ENCODE measurements at places on chromosomes 6 and 20.

DNA sequence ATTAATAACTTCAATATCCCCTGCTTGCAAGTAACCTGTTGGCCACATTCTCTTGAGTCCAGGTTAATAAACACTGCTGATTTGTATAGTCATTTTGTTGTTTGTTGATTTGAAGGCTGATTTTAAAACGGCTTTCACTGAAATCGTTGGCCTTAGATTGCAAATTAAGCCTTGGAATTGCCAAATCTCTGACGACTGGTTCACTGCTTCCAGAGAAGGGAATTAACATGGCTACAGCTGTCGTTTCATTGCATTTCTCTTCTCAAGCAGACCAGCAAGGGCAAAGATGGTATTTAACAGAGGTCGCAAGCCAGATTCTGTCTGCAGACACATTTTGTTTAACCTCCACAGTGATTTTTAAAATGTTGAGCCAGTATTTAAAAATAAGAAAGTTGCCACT, 470.9 kb downstream of the TFAP2A start:
- no peak for DNase-seq

DNA sequence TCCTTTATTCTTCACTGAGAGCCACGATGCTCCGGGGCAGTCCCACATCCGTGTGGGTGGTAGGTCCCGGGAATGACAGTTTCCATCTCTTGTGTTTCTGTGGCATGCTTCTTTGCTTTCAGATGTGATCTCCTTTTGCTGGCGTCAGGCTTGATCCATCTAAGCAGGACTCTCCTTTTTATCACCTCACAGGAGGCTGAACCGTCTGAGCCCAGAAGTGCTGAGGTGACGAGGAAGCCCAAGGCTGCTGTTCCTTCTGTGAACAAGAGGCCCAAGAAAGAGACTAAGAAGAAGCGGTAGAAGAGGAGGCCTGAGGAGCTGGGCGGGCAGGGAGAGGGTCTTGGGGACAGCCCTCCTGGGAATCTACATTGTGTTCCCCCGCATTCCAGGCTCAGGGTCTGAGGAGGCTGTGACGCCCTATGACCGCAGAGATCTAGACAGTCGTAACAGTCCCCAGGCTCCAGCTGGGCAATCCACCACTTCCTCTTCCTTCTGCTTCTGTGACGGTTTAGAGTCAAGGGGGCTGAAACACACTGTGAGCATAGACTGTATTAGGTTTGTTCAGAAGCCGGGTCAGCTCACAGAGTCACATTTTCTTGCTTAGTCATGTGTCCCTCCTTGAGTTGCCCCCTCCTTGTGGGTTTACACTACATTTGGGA, 26.8 kb downstream of the MANBAL start:
- peak; percentile 72 for DNase-seq

DNA sequence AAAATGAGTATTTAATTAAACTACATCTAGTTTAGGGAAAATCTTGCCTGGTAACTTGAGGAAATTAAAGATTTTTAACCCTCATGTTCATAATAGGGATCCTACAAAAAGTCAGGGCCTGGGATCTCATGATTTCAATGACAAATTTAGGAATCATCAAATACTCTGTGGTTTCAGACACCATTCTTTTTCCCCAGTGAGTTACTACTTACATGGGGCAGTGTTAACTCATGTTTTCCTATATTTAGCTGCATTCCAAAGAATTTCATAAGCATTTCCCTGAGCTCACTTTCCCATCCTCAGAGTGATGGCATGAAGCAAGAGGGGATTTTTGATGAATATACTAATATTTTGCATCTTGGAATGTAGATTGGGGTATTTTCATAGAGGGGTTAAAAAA, 321.7 kb downstream of the CENPW start:
- DNase-seq, result no peak

- no peak for DNase-seq
These were observed 109.7 kb downstream of the AKAP7 start for GRCh38 chr6:131244942-131245341.

DNA sequence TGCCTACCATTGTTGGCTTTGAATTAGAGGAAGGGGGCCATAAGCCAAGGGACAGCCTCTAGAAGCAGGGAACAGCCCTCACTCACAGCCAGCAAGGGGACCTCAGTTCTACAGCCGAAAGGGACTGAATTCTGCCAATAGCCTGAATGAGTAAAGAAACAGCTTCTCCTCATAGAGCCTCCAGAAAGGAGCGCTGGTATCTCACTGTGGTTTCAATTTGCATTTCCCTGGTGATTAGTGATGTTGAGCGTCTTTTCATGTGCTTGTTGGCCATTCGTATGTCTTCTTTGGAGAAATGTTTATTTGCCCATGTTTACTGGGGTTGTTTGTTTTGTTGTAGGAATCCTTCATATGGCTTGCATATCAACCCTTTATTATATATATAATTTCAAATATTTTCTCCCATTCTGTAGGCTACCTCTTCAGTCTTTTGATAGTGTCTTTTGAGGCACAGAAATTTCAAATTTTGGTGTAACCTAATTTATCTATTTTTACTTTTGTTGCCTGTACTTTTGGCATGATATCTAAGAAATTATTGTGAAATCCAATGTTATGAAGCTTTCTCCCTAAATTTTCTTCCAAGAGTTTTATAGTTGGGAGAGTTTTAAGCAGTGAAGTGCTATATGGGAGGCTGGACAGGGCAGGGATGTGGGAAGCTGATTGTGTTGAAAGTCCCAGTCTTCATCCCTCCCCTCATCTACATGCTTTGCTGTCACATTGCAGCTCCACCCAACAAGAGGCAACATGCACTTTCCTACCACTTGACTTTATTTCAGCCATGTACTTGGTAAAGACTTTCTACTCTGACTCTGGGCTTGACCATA, 82.3 kb upstream of the SHLD1 start:
- no peak for DNase-seq

- DNase-seq, result no peak
These were observed 6.9 kb upstream of the DAAM2 start for GRCh38 chr6:39785281-39785680.

DNA sequence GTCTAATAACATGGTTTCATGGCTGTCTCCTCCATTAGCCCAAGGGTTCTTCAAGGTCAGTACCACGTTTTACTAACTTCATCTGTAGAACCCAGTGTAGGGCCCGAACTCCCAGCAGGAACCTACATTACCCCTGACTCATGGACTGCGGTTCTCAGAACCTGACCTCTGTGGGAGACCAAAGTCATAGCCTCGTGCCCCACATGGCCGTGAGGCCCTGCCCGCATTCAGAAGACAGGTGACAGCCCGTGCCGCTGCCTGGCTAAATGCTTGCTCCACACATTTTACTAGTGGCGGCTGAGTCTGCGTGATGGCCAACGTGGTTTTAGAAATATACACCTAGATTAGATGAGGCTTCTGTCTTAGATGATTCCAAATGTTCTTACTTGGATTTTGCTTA, 94.9 kb downstream of the CDH4 start:
- DNase-seq, result no peak

DNA sequence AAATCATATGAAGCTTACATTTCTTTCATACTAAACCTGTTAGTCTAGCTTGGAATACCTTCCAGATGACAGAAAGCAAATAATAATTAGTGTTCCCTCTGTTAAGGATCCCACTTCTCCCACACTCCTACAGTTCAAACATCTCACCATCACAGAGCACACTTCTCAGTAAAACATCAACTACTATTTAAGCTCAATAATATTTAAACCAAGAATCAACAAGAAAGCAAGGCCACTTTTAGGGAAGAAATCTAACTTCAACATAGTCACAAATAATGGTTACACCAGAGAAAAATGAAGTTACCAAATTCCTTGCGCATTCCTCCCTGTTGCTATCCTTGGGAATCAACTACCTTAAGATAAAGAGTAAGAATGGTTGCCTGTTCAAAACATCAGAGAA, 1.6 kb downstream of the SNX14 start:
- no peak for DNase-seq

DNA sequence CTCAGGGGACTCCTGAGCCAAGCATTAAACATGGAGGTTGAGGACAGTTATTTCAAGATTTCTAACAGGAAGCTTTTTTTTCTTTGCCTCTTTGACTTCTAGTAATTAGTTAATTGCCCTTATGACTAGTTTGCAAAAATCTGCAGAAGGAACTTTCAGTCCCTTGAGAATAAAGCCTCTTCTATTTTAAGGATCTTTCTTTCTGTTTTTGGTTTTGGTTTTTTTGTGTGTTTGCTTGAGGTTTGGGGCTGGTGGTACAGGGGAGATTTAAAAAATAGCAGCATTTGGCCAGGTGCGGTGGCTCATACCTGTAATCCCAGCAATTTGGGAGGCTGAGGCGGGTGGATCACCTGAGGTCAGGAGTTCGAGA, 259.3 kb downstream of the BMP7 start:
- no peak for DNase-seq

DNA sequence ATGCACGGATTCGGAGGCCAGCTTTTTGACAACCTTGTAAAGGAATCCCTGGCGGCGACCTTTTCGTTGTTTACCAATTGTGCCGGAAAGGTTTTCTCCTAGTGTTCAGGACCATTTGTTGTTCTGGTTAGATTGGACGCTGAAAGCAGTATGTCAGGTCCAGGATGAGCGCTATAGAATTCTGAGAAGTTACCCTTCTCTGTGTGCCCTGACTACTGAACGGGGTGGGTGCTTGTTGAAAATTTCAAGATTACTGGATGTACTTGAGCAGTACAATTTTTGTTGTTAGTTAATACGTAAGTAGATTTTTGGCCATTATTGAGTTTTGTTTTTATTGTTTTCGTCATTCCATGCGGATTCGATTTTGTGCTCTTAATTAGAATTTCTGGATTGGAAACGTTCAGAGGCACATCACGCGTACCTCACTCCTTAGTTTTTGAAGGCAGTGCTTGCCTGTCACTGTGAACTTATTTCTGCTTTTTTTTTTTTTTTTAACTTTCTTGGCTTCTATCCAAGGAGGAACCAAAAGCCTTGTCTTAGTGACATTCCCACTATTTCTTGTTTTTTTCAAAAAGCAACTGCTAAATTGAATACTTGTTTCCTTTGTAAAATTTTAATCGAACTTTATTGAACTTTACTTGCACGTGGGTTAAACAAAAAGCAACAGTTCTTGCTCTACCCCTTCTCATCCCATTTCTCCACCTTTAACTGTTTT, 898 bp downstream of the XRN2 start:
- DNase-seq, result no peak

GRCh38 chr6:87465051-87465450, 7.7 kb upstream of the SLC35A1 start:
- no peak for DNase-seq

DNA sequence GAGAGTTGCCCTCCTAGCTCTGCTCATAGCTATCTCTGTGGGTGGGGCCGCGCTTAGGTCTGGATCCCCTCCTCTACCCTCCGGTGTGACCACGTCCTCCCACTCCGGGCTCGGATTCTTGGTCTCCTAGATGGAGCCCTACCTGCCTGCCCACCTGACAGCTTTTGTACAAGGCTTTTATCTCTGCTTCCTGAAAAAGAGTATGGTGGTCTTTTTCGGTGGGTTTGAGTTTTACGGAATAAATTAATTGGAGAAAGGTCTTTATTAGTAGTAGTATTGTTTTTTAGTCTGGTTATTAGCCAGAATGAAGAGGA, 773 bp downstream of the SMAP1 start:
- DNase-seq, result peak; percentile 52

DNA sequence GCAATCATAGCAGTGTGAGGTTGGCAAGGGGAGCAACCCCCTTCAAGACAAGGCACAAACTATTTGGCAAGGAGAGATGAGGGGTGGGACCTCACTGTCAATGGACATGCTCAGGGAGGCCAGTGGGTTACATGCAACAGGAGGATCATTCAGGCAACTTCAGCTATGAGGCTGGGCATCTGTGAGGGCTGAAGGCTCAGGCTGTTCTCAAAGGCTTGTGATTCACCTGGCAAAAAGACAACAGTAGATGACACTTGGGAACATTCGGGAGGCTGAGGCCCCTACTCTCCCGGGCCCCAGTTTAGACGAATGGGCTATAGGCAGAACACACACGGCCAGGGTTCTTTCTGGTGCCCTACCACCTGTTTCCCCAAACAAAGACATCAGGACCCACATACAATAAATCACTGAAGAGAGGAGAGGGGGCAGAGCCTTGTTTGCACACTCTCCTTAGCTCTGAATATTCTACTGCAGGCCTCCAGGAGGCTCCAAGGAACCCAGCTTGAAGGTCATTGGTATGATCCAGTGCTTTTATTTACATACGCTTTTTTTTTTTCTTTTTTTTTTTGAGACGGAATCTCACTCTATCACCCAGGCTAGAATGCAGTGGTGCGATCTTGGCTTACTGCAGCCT, 7.9 kb downstream of the TUBB start:
- DNase-seq, result peak; percentile 3

DNA sequence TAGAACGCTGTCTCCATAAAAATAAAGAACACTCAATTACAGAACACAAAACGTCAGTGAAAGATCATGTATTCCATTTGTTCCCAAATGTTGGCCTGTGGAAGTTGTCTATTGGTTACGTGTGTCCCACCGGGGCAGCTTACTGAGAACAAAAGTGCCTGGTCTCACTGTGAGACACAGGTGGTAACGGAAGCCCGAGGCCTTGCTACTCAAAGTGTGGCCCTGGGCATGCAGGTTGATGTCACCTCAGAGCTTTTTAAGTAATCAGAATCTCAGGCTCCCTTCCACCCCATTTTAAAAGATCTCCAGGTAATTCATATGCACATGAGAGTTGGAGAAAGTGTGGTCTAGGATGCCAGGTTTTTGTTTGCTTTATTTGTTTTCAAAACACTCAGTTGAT, 422.5 kb upstream of the OPRM1 start:
- no peak for DNase-seq

DNA sequence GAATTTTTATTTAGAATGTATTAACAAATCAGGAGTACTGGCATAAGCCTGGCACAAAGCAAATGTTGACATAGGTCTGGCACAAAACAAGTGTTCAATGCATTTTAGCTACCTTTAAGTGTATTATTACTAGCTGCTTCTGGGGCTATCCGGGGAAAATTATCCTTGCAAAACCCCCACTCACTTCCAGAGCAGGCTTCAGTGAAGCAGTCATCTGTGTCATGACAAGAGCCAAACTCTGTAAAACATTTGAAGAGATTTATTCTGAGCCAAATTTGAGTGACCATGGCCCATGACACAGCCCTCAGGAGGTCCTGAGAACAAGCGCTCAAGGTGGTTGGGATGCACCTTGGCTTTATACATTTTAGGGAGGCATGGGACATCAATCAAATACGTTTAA, 6.4 kb upstream of the TRIM38 start:
- no peak for DNase-seq

DNA sequence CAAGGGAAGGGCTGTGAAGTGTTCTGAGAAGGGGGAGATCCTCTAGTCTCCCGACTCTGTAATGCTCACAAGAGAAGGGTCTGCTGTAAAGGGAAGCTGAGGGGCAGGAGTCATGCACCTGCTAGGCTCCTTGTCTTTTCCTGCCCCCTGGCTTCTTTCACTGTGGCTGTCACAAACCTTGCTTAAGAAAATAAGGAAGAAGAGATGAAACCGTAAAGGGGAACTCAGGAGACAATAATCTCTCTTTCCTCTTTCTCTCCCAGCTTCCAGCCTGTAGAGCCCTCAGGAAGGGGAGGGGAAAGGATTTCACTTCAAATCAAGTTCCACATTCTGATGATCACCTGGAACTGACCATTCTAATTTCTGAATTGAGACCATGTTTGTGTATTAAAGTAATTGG, 26.3 kb downstream of the SLC13A3 start:
- DNase-seq, result no peak

- no peak for DNase-seq
These were observed 966.6 kb downstream of the HACE1 start for GRCh38 chr6:103893141-103893581.
